CD4-positive, alpha-beta T cell treated with Interleukin-21 for 1 hour (primary cell): ENCODE measurements at places on chromosomes 7 and 10.

DNA sequence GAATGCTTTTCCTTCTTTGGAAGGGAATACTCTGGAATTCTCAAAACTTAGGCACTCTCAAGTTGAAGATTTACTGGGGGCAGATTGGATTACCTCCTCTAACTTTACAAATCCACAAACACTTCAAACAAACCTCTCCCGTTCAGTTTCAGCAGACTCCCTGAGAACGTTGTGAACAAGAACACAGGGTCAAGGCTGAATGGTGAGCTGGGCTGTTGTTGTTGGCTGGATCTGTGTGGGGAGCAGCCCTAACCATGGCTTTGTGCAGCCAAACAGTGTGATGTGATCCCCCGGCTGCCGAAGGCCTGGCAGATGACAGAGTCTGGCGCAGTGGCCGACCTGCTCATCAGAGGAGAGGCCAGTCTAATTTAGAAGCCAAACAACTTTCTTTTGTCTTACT lies 93.1 kb downstream of the BMPER start:
- no peak for DNase-seq

DNA sequence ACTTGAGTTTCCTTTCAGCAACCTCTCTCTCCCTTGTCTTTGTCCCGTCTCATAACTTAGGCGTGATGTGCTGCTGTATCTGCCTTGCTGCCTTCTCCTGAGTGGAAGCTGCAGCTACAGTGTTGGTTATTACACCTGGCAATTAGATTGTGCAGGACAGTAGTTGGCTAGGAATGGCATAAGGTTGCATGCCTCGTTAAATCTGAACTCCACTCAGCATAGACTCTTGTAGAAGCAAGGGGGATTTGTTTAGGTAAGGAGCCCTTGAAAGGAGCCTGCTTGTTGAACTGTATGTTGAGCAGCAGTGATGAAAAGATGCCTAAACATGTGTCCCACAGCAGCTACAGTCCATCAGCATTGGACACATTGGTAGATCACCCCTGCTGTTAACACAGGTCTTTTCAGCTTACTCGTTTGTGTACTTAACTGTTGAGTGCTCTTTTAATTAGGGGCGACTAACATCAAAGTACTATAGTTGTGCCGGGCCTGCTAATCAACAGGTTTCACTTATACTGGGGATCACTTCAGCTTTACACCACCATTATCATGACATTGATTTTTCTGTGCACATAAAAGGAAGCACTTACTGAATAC lies 225.0 kb downstream of the AUTS2 start:
- no peak for DNase-seq

DNA sequence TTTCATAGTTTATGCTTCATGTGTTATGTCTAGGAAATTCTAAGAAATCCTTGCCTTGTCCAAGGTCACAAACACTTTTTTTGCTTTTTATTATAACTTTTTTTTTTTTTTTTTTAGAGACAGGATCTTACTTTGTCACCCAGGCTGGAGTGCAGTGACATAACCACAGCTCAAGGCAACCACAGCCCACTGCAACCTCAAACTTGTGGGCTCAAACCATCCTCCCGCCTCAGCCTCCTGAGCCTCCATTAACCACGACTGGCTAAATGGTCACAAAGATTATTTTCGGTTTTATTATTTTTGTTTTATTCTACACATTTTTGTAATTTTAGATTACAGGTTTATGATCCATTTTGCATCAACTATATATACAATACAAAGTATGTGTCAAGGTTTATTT lies 7.1 kb upstream of the FAM204A start:
- peak; percentile 16 for DNase-seq

- no peak for DNase-seq
Measured at GRCh38 chr7:50358041-50358705, 53.7 kb downstream of the IKZF1 start.

- peak; percentile 38 for DNase-seq
Measured at GRCh38 chr10:80498833-80499741, 38.6 kb upstream of the SH2D4B start.

- DNase-seq: no peak
Measured at GRCh38 chr10:33215154-33215553, 119.3 kb downstream of the NRP1 start.

DNA sequence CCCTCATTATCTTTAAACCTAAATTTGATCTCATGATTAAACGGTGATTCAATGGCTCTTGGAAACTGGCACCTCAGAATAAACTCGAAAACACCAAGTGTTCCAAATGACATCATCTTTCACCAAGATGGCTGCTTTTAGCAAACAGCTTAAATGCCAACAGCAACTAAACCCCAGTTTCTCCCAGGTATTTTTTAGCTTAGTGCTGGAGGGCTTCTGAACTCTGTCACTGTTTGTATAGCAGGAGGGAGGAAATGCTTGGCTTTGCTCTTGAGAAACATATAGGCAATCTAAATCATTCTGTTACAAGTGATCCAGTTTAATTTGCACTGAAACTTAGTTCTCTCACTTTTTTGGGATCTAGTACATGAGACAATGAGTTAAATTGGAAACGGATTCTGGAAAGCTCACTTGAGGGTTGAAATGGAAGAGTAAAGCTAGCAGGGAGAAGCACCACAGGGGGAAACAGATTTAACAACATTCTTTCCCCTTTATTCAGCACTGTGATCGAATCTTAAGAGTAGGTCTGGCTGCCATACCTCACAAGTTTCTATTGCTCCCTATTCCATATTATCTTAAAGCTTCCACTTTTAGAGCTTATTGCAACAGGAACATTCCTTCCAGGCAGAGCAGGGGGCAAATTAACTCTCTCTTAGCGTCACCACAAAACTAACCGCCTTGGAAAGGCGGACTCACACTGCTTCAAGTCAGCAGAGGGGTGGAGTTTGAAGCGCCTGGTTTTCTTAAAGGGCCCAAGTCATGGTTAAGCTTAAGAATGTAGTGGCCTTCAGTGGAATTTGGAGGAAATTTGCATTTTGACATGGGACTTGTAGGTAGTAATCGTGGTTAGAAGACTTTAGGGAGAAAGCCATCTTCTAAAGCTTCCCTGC lies 1.8 kb upstream of the CCDC6 start:
- peak; percentile 59 for DNase-seq

DNA sequence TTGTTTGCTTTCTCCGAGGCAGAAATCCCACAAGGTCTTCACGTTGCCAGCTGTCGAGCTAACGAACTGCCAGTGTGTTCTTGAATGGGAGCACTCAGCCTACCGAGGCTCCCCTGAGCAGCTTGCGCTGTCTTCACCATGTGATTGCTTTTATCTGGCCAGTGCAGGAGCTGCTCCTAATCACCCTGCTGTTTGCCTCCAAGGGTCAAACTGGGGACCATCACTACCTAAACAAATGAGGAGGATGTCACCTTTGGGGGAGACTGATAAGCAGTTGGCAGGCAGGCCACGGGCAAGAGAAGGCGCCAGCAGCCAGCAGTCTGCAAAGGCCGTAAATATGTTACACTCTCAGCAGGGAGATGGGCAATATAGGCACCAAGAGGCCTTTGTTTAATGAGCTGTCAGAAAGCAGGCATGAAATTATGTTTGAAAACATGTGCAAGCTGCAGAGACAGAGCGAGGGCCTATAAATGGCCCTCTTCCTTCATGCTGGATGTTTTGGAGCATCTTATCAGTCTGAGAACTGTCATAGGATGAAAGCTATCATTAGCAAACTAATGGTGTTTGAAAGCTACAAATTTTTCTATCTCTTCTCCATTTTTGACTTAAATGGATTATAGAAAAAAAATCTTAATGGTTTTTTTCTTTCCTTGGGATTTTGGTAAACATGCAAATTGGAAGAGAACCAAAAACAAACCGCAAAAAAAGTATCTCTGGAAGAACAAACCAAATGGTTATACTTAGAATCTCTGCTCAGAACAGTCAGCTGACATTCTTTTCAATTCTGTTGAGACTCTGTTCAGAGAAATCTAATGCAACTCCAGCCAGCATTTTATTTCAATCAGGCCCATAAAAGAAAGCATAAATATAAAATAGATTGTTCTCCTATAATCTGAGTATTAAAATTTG lies 267.3 kb upstream of the NPVF start:
- no peak for DNase-seq

DNA sequence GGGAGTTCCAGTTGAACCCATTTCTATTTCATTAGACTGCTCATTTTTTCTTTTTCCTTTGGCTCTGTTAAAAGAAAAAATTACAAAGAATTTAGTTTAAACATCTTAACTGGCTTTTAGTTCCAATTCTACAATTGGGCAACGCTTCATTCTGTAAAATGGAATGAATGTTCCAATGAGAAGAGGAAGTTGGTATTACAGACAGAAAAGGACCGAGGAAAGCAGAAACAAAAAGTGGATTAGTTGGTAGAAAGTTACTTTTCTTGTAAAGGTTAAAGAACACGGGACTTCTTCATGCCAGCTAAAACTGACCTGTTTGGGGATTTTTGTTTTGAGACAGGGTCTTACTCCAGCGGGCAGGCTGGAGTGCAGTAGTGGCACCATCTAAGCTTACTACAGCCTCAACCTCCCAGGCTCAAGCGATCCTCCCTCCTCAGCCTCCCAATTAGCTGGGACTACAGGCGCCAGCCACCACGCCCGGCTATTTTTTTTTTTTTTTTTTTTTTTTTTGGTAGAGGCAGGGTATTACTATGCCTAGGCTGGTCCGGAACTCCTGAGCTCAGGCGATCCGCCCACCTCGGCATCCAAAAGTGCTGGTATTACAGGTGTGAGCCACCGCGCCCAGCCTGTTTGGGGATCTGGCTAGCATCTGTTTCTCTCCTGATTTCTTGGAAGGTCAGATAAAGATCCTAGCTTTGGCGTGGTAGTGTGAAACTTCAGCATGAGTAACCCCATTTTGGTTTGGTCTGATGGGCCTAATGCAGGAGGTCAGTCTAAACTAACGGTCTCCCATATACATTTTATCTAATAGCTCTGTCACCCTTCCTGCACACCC lies 1.3 kb upstream of the VDAC2 start:
- DNase-seq: peak; percentile 10

DNA sequence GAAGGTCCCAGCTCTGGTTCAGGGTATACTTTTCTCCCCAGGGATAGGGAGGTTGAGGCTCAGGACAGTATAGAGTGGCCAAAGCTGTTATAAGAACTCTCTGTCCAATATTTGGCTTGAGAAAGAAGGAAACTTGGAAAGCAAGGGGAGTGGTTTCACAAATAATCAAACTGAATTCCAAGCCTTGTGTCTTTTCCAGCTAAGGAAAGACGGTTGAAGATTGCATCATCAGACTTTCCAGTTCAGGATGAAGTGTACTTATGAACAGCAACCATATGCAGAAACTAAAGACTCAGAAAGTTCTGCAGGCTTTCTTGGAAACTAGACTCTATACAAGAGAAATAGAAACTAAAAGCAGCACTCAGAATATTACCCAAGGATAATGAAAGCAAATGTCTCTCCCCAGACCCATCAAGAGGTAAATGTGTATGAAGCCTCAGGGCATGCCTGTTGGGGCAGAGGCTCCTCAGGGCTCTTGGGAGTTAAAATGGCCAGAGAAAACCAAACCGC lies 46.4 kb downstream of the RAMP3 start:
- no peak for DNase-seq

DNA sequence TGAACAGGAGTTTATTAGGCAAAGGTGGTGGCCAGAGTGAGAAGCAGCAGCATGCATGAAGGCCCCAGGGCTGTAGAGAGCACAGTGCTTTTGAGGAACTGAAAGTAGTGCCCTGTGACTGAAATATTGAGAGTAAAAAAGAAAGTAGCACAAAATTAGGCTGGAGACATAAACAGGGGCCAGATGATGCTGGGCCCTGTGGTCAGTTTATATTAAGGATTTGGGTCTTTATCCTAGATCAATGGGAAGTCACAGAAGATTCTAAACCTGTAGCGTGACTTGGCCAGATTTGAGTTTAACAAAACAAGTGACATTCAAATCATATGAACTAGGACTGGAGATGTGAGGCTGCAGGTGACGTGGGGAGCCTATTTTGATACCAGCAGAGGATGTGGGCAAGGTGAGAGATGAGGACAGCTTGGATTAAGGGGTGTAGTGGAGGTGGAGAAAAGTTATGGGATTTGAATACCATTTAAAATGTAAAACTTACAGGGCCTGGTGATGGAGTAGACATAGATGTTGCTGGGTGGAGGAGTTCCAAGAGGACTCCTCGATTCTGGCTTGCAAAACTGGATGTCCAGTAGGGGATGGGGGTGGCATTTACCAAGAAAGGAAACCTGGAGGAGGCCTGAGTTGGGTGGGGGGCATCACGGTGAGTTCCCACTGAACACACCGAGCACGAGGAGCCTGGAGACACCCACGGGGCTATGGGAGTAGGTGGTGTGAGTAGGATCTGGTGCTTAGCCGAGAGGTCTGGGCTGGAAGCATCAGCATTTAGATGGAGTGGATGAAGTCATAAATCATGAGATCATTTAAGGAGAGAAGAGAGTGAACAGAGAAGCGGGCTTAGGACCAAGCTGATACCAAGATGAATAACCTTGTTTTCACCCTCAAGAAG lies 52.8 kb downstream of the HHEX start:
- DNase-seq: no peak

- no peak for DNase-seq
Measured at GRCh38 chr7:27198871-27199801, 755 bp downstream of the HOXA13 start.

GRCh38 chr7:103993551-103993950 lies 4.1 kb upstream of the RELN start:
- no peak for DNase-seq

- DNase-seq: no peak
Measured at GRCh38 chr7:14191686-14192098, 202.2 kb upstream of the ETV1 start.

DNA sequence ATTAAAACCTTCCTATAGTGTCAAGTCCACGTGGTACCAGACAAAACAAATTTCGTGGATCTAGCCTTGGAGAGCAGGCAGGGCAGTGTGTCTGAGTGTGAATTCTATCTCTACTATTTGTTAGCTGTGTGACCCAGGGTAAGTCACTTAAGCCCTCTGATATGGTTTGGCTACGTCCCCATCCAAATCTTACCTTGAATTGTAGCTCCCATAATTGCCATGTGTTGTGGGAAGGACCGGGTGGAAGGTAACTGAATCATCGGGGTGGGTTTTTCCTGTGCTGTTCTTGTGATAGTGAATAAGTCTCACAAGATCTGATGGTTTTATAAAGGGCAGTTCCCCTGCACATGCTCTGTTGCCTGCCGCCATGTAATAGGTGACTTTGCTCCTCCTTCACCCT lies 2.8 kb upstream of the NPFFR1 start:
- no peak for DNase-seq

DNA sequence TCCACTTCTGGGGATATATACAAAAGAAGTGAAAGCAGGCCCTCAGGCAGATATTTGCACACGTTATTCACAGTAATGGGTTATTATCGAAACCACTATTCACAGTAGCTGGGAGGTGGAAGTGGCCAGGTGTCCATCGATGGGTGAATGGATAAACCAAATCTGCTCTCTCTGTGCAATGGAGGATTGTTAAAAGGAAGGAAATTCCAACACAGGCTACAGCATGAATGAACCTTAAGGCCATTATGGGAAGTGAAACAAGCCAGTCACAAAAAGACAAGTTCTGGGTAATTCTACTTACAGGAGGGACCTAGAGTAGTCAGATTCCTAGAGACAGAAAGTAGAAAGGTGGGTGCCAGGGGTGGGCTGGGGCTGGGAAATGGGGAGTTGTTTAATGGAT lies 48.5 kb upstream of the BHLHA15 start:
- DNase-seq: no peak
